Activated T-helper 1 cell treated with anti-CD3 and anti-CD28 coated beads, Interleukin-2, amount 50 U/mL, for 16 hours (primary cell): ENCODE measurements at places on chromosomes 4 and X.

DNA sequence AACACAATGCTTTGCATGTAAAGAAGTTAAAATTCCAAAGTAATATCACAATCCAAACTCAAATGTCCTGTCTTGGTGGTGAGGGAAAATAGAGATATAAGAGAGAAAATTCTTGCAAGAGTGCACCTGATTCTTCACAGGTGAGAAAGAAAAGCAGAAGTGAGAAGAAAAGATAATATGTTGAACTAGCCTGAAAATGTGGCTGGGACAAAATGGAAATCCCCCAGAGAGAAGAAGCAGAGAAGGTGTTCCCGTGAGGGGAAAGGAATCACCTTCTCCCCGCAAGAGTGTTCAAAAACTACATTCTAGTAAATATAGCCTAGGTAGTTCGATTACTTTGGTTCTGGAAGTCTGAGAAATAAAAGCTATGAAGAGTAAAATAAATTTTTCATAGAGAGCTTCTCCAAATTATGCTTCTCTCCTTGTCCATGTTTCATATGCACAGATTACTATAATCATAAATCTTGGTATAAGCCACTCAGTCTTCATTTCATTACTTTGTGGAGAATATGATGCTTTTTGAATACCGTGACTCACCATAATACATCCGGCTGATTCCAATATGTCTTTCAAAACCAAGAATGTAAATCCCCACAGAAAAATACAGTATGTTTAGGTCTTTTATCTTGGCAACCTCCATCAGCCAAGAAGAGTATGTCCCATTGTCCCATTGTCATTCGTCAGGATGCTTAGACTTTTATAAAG is 63.1 kb downstream of the COX18 start:
- DNase-seq, result no peak

GRCh38 chrX:15943391-15943790 is 88.8 kb upstream of the AP1S2 start:
- DNase-seq, result no peak

DNA sequence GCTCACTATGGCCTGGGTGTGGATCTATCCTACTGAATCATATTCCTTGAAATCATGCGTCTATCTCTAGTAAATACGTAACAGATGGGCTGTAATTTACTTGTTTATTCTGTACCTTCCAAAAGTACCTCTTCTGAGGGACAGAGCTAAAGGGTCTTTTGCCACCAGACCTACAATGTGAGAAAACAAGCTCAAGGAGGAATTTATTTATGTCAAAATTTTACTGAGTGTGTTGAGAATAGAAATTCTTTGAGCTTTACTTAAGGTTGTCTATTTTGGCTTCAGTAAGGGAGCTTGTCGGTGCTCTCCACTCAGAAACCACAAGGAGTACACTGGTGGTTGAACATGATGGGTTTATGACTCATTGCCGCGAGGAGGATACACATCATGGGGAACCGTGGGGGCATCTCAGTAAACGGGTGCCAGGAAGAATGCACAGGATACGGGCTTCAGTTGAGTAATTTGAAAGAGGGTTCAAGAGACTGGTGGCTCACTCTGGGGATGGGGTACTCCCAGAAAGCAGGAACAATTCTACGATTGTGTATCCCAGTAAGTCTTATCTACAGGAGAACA is 3.0 kb downstream of the ANK2 start:
- no peak for DNase-seq

DNA sequence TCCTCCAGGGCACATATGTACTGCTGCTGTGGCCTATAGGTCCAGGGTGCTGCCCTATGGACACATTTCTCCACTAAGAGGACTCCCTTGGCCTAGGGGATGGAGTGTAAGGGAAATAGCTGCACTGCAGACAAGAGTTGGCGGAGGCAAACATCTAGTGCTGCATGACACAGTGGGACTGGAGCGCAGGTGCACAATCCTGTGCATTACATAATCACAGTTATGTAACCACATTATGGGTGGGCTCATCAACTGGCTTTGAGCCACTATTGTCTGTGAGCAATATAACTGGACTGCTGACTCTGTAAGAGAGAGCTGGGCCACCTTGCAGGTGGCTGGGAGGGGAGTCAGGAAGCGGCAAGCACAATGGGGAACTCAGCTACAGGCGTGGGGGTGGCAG is 3.2 kb upstream of the TIGD2 start:
- no peak for DNase-seq

DNA sequence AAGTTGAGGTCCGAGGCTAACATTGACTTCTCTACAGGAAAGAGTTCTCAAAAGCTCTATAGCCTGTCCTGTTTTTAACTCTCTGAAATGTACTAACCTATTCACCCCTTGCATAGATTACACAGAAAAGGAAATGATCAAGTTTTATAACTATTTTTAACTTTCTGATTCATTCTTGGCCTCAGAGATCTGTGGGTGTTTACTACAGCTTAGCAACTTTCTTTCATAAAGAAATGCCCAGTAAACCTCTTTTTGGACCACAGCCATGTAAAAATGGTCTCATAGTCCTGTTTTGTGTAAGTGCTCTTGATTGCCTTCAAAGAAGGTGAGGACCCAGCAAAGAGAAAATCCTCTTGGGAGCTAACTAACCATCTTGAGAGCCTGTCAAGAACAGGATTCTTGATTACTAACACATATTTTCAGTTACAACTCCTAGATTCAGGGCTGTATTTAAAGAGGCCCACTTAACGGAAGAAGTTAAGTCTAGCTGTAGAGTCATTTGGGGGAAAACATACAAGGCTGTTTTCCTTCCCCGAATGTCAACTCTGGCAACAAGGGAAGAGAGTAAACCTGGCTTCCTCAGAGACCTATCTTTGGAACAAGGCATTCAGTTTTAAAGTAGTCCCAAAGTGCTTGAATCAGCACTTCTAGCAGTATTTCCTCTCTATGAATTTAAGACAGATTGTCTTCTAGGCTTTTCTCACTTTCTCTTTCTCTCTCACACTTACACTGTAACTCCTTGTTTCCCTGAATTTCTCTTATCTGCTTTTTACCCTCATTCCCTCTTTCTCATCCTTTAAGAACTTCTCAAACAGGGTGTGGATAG is 78.2 kb downstream of the IL21 start:
- no peak for DNase-seq

GRCh38 chr4:85147481-85148076 is 181.1 kb upstream of the WDFY3 start:
- DNase-seq, result no peak

DNA sequence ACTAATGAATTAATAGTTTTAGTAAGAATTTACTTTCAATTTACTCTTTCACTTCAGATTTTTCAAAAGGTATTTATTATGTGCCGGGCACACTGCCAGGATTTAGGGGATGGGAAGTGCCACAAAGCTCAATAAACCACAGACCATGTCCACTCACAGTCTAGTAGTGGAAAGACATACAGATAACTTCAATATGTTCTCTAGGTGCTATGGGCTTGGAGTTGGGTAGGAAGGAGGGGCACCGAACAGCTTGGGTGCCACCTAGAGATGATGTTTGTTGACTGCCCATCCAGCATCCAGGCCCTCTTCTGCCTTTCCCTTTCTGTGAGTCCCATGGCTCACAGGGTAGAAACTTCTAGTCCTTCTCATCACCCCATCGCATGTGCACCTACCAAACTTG is 17.8 kb downstream of the MFAP3L start:
- no peak for DNase-seq

DNA sequence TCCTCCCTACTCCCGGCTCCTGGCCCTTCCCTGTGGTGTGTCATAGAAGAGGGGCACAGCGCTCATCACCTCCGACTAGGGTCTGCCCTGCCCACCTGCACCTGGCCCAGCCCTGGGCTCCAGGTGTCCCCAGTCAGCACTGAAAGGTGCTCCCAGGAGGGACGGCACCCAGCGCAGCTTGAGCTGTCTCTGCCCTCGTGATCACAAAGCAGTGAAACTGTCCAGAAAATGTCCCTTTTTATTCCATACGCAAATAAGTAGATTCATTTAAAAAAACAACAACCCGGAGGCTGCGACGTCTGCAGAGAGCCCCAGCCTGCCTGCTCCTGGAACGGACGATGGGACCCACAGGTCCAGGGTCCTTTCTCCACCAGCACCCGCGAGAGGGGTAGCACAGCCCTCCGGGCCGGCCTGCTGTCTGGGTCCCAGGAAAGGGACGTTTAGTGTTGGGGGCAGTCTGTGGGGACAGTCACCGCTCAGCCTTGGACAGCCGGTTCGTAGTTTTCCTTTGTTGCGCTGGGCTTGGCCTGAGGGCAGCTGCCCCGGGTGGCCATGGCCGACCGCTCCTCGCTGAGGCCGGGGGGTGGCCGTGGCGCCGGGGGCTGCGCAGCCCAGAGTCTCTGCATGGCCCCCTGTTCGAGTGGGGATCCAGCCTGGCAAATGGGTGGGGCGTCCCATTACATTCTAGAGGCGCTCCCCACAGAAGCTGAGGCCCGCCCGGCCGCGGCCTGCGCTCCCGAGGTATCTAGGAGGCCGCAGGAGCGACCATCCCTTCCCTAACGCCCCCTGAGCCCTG is 4.6 kb downstream of the HMX1 start:
- no peak for DNase-seq

GRCh38 chr4:128979934-128980333 is 113.4 kb downstream of the SCLT1 start:
- no peak for DNase-seq

- DNase-seq, result no peak
Measured at GRCh38 chr4:159705334-159705733, 602.5 kb downstream of the RAPGEF2 start.

DNA sequence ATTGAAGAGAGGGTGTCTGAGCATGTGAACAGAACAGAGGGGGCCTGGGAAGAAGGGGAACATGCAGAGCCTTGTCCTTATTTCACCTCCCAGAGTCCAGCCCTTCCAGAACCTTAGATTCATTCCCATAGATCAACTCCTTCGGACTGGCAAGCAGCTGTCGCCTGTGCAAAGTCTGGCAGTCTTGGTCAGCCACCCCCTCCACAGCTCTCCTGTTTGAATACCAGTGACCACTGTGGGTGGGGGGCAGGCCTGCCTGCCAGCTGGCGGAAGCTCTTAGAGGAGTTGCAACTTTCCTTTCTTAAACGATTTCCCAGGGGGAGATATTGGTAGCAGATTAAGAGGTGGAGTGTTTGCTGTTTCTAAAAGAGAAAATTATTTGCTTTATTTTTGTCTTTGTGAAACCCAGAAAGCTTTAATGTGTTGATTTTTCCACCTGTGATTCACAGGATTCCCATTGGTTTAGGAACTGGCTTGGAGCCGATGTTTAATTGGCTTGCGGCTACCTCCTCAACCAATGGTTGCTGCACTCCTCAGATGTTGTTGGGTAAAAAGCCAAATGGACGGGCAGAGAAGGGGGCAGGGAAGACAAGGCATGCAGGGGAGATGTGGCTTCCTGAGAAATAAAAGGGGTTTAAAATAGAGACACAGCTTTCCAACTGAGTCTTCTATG is 62.2 kb upstream of the PRPS1 start:
- DNase-seq, result no peak

DNA sequence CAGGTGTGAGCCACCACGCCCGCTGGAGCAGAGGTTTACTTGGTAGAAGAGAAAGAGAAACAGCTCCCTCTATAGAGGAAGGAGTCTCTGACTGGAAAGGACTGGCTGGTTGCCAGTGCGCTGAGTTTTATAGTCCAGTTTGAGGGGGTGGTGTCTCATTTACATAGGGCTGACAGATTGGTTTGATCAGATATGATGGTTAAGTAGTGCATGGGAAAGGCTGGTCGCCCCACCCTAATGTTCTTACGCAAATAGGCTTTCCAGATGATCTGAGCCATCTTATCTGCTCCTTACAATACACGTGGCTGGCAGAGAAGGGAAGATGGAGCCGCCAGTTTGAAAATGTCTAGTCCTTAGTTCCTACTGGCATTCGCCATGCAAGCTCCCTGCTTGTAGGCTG is 439.5 kb downstream of the NAF1 start:
- no peak for DNase-seq

DNA sequence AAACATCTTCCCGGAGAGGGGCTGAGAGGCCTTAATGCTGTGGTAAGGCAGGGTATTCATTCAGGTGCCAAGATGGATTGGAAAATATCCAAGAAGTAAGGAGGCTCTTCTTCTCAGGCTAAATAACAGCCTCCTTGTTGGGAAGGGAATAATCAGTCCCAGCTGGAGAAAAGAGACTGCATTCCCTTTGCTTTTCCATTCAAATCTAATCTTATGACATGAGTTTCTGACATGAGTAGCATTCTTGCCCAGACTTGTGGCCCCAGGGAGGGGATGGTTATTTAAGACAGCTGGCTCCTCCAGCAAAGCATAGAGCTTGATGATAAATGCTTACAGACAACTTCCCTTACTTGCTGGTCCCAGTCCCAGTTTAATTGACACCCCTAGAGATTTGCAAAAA is 98.3 kb downstream of the DCLK2 start:
- no peak for DNase-seq

DNA sequence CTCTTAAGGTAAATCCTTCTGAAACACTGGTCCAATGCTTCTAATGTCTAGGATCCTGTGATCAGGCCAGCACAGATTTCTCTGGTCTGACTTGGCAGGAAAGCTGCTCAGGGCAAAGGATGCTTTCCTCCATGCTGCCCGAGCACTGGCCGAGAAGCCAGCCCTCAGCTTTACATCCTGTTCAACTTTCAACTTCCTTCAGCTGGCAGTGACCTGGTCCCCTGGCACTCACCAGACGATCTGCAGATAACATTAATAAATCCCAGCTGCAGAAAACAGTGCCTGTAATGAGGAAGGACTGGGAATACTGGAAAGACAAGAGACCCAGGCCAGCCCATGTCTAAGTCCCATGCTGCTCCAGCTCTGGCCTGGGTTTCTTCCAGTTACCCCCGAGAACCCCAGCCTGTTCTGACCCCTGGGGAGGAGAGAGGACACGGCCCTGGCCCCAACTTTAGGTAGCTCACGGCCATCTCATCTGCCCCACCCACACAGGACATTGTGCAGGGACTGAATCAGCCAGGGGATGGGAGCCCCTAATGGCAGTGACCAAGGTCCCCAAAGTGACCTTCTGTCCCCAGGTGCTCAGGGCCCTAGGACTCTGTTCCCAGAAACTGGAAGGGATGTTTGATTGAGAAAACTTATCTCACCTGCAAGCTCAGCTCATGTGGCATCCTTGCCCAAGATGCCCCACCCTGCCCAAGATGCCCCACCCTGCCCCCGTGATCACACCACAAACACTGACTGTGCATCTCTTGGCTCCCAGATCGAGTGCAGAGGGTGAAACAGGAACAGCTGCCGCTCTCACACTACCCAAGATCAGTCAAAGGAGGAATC is 28.0 kb downstream of the JAKMIP1 start:
- no peak for DNase-seq

- no peak for DNase-seq
Measured at GRCh38 chrX:11944501-11944900, 186.5 kb downstream of the MSL3 start.

GRCh38 chr4:164215113-164215741 is 538.7 kb upstream of the SMIM31 start:
- no peak for DNase-seq

GRCh38 chr4:24754571-24754970 is 40.8 kb upstream of the SOD3 start:
- no peak for DNase-seq
